AG10803 (cell line): ENCODE measurements at places on chromosomes 4 and X.

- peak; percentile 54 for DNase-seq
Measured at GRCh38 chrX:16828124-16828908, 41.8 kb downstream of the RBBP7 start.

- no peak for DNase-seq
Measured at GRCh38 chr4:18435781-18436180, 414.2 kb upstream of the LCORL start.

DNA sequence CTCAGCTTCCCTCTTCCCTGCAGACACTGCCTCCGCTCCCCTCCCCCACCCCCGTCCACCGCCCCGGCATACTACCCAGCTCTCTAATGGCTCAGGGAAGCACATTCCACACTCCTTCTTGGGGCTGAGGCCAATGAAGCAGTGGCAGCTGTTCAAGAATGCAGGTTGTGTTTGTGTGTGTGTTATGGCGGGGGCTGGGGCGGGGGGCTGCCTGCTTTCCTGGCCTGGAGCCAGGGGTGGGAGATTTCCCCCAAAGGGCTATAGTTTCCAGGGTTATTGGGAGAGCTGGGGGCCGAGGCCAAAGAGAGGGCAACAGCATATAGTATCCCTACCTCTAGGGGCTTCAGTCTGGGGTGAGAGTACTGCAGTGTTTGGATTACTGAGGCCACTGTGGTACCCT lies 149.4 kb downstream of the EFNB1 start:
- DNase-seq: peak; percentile 49

DNA sequence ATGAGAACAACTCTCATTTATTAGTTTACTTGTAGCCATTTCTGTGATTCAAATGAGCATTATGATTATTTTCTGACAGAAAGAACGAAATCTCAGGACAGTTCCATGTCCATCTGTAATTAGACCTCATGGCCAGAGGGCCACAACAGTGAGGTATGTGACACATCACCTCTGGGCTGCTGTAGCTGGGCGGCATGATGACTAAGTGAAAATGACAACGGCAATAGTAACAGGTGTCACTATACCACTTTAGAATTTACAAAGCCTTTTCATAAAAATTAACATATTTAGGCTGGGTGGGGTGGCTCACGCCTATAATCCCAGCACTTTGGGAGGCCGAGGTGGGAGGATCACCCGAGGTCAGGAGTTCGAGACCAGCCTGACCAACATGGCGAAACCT lies 252.6 kb downstream of the CBR4 start:
- no peak for DNase-seq

DNA sequence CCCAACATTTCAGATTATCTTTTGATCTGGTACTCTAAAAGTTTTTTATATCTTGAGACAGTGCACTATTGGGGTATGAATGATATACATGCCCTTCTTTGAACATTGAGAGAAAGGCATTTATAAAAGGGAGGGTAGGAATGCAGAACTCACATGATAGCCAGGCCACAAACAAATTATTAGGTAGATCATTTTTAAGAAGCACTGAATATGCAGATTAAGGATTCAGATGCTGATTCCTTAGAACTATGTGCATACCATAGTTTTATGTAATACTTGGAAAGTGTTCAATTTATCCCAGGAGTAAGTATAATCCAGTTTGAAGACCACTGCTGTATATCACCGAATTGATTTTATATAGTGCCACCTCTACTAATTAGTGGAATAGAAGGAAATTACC lies 18.6 kb downstream of the CEP135 start:
- no peak for DNase-seq

DNA sequence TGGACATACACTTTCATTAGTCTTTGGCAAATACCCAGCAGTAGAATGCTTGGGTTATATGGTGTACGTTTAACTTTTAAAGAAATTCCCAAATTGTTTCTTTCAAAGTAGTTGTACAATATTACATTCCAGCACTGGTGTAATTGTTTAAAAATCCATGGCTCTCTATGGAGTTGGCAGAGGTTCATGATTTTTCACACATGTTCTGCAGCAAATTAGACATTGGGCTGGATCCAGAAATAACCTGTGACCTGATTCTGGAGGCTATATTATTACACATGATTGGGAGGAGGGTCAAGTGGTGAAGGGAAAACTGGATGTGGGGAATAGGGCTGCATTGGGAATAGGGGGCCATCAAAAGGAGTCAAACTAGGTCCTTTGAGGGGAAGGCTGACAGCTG lies 41.9 kb downstream of the MAMLD1 start:
- DNase-seq: peak; percentile 39

DNA sequence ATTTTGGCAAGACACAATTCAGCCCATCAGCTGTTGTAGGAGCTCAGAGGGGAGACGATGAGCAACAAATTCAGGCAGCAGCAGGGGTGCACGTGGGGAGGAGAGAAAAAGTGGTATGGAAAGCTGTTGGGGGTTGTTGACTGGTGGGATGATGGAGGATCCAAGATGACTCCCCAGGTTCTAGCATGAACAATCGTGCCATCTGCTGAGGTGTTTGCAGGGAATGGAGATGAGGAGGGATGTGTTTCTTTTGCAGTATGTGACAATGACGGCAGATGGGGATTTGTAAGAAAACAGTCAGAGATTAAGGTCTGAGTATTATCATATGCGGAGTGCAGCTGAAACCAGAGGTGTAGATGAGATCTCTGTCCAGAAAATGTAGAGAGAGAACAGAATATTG lies 63.3 kb downstream of the SEL1L3 start:
- no peak for DNase-seq

- no peak for DNase-seq
Measured at GRCh38 chrX:20217906-20218305, 48.8 kb downstream of the RPS6KA3 start.
